ENCODE measurements at places on chromosomes 2 and 18. TPM values are rescaled to one million over a fixed set of nuclear protein-coding genes. Genes with fewer than 3 reads are reported as not detected.
A peak's percentile ranks its signal among the peaks of the same experiment; 100 is the strongest.

DNA sequence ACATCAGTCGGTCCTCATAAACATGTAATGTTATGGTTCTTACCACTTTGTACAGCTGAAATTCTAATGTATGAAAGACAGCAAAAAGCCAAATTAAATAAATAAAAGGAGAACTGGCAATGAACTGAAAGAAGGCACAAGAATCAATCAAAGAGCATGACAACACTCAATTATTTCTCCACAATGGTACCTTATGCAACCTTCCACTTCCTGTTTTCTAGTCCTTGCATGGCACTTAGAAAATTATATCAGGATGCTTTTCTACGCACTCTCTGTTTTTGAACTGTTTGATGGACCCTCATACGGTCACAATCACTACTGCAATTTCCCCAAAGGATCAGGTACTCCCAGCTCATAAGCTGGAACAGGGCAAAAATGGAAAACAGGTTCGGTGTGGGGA is 81.6 kb downstream of the EPB41L3 start:
- H3K27ac ChIP-seq = no peak overlapping the region
- peaks cover 39% of the 10 kb centered on the region for H3K4me1 ChIP-seq
- no peak overlapping the region for H3K4me3 ChIP-seq

Gene NEU2
- total RNA-seq = not detected

DNA sequence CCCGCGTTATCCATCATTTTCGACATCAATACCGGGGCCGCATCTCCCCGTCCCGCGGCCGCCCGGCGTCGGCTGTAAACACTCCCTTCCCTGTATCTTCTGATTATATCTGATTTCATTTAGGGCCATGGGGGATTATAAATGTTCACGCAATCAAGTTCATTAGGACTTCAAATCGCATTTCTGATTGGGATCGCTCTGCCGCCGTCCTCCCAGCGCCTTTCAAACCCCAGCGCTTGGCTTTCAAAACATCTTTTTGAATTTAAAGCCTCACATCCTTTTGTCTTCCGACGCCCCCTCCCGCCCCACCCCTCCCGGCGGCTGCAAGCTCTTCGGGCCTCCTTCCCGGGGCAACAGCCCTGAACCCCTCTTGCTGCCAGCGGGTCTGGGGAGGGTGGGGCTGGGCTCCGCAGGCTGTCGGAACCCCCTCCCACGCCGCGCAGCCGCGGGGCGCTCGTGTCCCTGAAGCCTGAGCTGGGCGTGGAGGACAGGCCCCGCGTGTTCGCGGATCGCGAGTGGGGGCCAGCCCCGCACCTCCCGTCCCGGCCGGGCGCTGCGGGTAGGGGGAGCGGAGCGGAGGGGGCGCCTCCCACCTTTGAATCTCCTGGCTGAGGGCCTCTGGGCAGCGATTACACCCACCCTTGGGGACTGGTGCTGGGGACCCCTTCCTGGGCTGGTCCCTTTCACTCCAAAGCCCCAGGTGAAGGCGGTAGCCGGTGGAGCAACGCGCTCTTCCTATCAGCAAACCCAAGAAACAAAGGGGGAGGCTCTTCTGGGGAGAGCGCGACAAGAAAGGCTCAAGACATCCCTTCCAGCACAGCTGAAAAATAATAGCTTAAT is 11.3 kb upstream of the GBX2 start:
- DNase-seq = peak; percentile 60
- H3K4me1 ChIP-seq = peaks cover 37% of the 10 kb centered on the region
- H3K27me3 ChIP-seq = no peaks in the 10 kb centered on the region
- H3K4me3 ChIP-seq = peak overlapping the region; percentile 51
- peak overlapping the region; percentile 99 for H3K27ac ChIP-seq
- H3K36me3 ChIP-seq = no peaks in the 10 kb centered on the region

Gene ABCB6
- total RNA-seq = 26.6 TPM

- no peaks in the 10 kb centered on the region for H3K36me3 ChIP-seq
- peak overlapping the region; percentile 80 for H3K27ac ChIP-seq
- peaks cover 17% of the 10 kb centered on the region for H3K4me1 ChIP-seq
- peak overlapping the region; percentile 59 for H3K4me3 ChIP-seq
These were observed 97.9 kb upstream of the SERTAD2 start for GRCh38 chr2:64751286-64752260.

DNA sequence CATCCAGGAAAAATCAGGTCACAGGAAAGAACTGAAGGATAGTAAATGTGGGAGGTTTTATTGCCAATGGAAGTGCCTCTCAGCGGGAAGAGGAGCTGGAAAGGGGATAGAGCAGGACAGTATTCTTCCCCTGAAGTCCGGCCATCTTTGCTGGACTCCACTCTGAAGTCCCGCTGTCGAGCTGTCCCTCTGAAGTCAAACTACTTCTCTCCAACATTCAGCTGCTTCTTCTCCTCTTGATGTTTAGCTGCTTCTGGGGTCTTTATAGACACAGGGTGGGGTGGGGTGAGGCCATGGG is 23.5 kb upstream of the SLC39A10 start:
- no peaks in the 10 kb centered on the region for H3K36me3 ChIP-seq
- H3K27me3 ChIP-seq = no peaks in the 10 kb centered on the region
- no peaks in the 10 kb centered on the region for H3K4me1 ChIP-seq
- H3K4me3 ChIP-seq = no peak overlapping the region

DNA sequence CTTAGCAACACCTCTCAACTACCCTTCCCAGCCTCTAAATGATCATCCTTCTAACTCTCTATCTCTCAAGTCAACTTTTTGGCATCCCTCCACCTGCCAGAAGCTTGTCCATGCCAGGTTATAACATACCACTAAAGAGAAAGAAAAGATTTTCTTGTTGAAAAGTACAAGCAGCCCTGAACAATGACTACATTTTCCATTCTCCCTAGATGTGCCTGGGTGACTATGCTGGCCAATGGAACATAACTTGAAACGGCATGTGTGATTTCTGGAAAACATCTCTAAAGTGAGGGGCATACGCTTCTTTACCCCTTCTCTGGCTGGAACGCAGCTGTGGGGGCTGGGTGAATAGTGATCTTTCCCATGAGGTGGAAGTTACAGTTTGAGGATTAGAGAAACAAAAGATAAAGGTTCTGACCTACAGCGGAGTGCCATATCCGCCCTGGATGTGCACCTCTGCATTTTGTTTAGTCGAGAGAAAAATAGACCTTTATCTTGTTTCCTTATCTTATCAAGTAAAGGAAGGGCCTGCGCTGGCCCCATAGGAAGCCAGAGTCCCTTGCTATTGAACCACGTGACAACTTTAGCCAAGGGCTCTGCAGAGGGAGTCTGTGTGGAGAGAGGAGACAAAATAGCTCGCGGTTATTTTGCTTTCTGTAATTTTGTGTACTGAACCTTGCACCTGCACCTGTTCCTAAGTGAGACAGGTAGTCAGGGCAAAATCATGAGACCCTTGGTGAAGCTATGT is 436.8 kb downstream of the TGIF1 start:
- DNase-seq = peak; percentile 26
- no peaks in the 10 kb centered on the region for H3K36me3 ChIP-seq
- H3K4me3 ChIP-seq = no peak overlapping the region
- H3K27me3 ChIP-seq = no peaks in the 10 kb centered on the region
- no peak overlapping the region for H3K27ac ChIP-seq

Gene ECEL1
- not detected for total RNA-seq

- H3K27me3 ChIP-seq = no peaks in the 10 kb centered on the region
- H3K4me3 ChIP-seq = no peak overlapping the region
- no peak for DNase-seq
- H3K36me3 ChIP-seq = no peaks in the 10 kb centered on the region
- no peaks in the 10 kb centered on the region for H3K4me1 ChIP-seq
- H3K27ac ChIP-seq = no peak overlapping the region
These were observed 195.4 kb upstream of the RMP24 start for GRCh38 chr18:35777039-35777438.

Gene CHRND
- not detected for total RNA-seq

DNA sequence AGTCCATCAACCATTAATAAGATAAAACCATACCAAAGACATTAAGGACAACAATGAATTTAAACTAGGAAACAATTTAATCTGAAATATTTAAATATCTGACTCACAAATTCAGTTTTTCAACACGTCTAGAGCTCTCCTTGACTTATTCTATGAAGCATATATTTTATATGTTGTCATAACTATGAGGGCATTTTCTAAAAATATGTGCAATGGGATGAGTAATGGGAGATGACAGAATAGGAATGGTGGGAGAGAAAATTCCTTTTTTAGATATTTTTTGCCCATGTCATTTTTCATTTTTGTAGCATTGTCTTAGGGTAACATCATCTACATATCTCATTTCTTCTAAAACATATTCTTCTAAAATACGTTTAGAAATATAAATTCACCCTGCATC is 79.2 kb upstream of the CDH2 start:
- no peaks in the 10 kb centered on the region for H3K36me3 ChIP-seq
- no peaks in the 10 kb centered on the region for H3K4me1 ChIP-seq
- H3K27me3 ChIP-seq = peaks cover 4% of the 10 kb centered on the region
- H3K27ac ChIP-seq = no peak overlapping the region
- H3K4me3 ChIP-seq = no peak overlapping the region
- no peak for DNase-seq

GRCh38 chr2:190765386-190766173 is 115.0 kb upstream of the GLS start:
- H3K27me3 ChIP-seq = no peaks in the 10 kb centered on the region
- H3K36me3 ChIP-seq = no peaks in the 10 kb centered on the region
- H3K4me3 ChIP-seq = no peak overlapping the region
- no peaks in the 10 kb centered on the region for H3K4me1 ChIP-seq

DNA sequence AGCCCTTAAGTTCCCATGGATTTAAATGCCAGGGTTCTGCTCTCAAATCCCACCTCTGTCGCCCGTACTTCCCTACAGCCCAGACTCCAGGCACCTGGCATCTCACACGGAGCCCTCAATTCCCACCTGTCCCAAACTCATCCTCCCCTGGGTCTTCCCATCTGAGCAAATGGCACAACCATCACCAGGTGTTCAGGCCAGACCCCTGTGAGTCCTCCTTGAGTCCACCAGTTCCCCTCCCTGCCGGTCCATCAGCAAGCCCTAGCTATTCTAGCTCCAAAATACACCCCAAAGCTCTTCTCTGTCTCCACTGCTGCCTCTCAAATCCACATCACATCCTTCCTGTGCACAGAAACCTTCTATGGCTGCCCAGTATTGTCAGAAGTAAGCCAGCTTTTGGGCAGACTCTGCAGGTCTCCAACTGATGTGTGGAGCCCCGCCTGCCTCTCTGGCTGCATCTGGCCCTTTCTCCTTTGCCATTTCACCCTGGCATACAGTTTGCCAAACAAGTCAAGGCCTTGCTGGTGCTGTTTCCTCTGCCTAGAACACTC is 67.7 kb downstream of the DNMT3A start:
- H3K27ac ChIP-seq = no peak overlapping the region
- H3K36me3 ChIP-seq = peaks cover 4% of the 10 kb centered on the region
- H3K4me3 ChIP-seq = no peak overlapping the region
- H3K4me1 ChIP-seq = peaks cover 11% of the 10 kb centered on the region
- DNase-seq = no peak

DNA sequence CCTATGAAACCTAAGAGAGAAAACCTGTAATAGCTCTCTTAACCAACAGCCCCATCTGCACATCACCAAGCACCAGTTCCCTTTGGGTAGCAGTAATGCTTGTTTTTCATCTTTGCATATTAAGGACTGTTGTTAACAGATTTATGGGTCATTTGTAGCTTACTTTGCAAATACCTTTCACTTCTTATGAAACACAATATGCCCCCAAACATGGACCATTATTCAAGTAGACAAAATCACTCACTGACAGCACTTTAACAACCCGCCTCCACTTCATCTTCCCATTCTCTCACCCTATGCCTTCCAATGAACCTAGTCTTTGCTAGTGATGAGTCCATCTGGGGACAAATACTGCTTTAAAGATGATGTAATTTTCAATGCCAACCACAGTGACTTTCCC is 64.4 kb downstream of the GFPT1 start:
- H3K4me1 ChIP-seq = no peaks in the 10 kb centered on the region
- H3K27ac ChIP-seq = no peak overlapping the region
- no peak for DNase-seq
- no peaks in the 10 kb centered on the region for H3K27me3 ChIP-seq
- H3K36me3 ChIP-seq = peaks cover 19% of the 10 kb centered on the region
- H3K4me3 ChIP-seq = no peak overlapping the region

Gene ACTR2
- 301 TPM for total RNA-seq

Gene NABP1
- total RNA-seq = 47.6 TPM

Gene TRIM43
- not detected for total RNA-seq
